ENCODE measurements at places on chromosomes 7 and 10.

- DNase-seq, result no peak
Measured at GRCh38 chr10:86389441-86390193, 23.0 kb upstream of the GRID1 start.

- no peak for DNase-seq
Measured at GRCh38 chr10:71393841-71394475, 2.8 kb upstream of the CDH23 start.

GRCh38 chr10:25294032-25294926, 119.5 kb downstream of the GPR158 start:
- DNase-seq, result no peak

- DNase-seq, result no peak
Measured at GRCh38 chr7:98229991-98230745, 18.9 kb downstream of the BHLHA15 start.

- no peak for DNase-seq
Measured at GRCh38 chr10:70319824-70320223, 36.0 kb upstream of the NPFFR1 start.

DNA sequence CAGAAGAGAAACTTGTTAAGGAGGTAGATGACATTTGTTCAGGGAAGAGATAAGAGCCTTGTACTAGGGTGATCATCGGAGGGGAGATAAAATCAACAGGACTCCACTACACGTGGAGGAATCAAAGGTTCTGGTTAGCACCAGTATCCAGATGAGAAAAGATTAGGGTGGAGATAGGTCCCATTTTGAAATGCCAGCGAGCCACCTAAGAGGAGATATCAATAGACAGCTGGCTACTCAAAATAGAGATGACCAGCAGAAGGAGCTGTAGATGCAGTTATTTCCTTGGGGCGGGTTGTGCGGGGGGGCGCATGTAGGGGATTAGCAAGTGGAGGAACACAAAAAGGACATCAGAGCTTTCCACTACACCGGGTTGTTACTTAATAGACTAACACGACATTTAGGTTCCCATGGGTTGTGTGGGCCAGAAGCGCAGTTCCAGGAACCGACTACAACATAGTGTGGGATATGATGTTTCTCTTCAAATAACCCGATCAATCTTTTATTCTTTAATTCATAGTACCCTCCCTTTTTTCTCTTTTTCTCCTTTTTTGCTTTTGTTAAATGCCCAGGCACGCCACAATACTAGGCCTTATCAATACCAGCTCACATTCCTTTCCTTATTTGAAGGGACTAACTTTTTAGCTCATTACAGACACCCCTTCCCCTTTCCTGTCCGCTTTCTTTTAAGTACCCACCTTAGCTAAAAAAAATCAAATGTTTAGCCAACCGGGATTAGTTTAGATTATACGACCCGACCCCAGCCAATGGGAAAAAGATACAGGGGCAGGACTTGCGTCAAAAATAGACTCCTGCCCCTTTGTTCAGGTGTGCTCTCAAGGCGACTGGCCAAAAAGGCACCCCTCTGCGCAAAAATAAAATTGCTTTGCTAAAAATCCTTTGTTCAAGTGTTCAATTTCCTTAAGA, 2.0 kb upstream of the KIF11 start:
- DNase-seq, result peak; percentile 21

DNA sequence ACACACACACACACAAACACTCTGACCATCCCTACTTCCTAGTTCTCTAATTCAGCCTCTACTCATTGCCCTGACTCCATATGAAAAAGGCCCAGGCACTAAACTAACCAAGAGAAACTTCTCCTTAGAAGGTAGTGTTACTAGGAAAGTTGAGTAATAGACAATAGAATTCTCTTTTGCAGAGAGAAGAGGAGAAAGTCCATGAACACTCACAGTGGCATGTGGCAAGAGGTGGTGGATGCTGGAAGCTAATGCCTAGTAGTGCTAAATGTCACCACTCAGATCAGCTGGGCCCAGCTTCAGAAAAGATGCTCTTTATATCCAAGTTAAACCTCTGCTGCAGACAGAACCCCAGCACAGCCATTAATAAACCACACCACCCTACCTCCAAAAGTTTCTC, 58.2 kb downstream of the SORBS1 start:
- DNase-seq, result no peak

GRCh38 chr10:132206377-132206745, 19.6 kb downstream of the DPYSL4 start:
- DNase-seq, result no peak

- DNase-seq, result no peak
Measured at GRCh38 chr10:89759531-89759930, 58.1 kb downstream of the KIF20B start.

- peak; percentile 47 for DNase-seq
Measured at GRCh38 chr10:3071405-3072198, 4.3 kb downstream of the PFKP start.

- no peak for DNase-seq
Measured at GRCh38 chr10:13994932-13995331, 335.8 kb downstream of the FRMD4A start.

DNA sequence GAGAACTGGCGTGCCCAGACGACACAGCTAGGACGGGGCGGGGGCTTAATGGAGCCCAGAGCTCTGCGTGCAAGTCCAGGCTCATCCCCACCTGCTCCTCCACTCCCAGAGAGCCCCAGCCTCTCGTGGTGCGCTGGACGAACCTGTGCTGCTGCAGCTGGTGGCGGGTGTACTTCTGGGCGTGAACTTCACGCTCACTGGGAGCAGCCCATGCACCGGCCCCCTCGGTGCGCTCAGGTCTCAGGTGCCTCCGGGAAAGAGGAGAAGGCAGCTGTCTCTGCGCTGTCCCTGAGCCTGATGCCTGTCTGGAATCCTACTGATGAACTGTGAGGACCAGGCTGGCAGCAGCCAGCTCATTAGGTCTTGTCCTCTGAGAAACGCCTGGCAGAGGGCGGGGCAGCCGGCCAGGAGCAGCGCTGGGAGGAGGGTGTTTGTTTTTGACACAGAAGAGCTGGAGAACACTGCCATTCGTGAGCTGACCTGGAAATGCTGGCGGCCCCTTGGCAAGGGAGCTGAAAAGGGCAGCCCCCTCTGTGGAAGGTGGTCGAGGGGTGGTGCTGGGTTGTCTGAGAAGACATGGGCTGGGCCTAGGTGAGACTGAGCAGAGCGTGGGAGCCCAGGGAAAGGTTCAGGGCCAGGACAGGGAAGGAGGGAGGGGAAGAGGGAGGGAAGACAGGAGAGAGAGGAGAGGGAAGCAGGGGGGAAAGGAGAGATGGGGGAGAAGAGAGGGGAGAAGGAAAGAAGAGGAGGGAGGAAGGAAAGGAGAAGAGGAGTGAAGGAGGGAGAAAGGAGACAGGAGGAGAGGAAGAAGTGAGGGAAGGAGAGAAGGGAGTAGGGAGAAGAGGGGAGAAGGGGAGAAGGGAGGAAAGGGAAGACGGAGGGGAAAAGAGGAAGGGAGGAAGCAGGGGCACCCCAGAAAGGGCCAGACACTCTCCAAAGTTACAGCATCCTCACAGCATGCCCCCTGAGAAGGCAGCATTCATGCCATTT, 53.5 kb upstream of the TNS3 start:
- DNase-seq, result no peak

DNA sequence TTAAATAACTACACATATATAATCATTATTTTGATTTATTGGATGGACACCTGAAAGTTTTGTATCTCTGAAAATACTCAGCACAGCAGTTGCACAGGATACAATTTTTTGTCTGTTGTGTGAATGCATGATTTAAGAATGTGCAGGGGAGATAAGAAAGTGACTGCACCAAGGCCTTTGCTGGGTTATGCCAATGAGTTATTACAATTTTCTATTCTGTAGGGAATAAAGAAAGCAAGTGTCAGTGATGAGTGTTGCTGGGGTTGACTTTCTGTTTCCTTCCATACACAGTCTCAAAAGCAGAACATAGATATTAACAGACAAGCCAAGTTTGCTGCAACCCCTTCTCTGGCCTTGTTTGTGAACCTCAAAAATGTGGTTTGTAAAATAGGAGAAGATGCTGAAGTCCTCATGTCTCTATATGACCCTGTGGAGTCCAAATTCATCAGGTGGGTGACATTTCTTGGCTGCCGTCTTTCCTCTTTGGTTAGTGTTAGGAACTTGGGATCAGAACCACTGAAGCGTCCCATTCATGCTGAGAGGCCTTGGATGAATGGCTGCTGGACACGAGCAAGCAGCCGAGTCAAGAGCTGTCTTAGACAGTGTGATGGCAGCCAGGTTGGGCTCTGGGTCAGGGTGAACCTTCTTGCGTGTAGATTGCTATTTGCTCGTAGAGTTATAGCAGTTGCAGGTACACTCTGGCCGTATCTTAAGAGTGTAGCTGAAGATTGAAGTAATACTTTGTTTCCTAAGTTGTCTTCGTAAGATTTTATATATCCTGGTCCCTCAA, 92.8 kb downstream of the DOCK1 start:
- no peak for DNase-seq

- no peak for DNase-seq
Measured at GRCh38 chr7:96723622-96724021, 14.0 kb upstream of the SEM1 start.

DNA sequence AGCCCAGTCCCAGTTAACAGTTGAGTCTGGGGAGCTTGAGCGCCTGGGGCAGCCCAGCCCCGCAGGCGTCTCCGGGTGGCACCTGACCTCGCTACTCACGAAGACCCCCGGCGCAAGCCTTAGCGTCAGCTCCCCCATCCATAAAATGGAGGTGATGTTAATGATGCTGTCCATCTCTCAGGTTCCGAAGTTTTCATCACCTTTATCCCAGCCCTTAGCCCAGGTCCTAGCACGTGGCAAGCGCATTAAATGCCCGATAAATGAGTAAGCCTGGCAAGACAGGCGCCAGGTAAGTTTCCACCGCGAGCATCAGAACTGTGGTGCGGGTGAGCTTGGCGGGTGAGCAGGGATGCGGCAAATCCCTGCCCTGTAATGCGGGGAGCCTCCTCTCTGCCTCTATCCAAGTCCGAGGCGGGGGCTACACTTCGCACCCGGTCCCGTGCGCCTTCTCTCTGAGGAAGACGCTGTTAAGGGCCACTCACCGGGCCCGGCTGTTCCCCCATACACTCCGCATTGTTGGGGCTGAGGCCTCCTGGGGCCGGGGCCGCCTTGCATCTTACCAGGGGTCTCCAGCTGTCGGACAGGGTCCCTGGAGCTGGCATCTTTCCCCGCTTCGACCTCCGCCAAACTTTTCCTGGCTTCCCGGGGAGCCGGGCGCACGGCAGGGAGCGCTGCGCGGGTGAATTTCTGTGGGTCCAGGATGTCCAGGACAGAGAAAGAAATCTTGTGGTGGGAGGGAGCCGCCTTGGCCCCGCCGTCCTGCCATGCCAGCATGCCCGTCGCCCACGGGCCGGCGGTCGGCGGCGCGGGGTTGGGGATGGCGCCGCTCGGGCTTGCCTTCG, 444 bp downstream of the NKX1-2 start:
- DNase-seq, result no peak

- DNase-seq, result no peak
Measured at GRCh38 chr7:77454802-77455201, 38.7 kb upstream of the GSAP start.

- DNase-seq, result no peak
Measured at GRCh38 chr10:109866168-109866994, 56.9 kb downstream of the XPNPEP1 start.

- DNase-seq, result no peak
Measured at GRCh38 chr7:90701771-90702170, 105.7 kb downstream of the CDK14 start.

- no peak for DNase-seq
Measured at GRCh38 chr10:46523119-46523961, 33.1 kb downstream of the GPRIN2 start.

GRCh38 chr7:56092789-56093531, at the start of gene PHKG1:
Gene PHKG1, minus strand, starts transcription at chr7:56092952. Its CDS starts 4,011 bp downstream, at chr7:56088941.
- DNase-seq, result no peak

- DNase-seq, result peak; percentile 75
Measured at GRCh38 chr7:151484971-151485707, 34.6 kb downstream of the RHEB start.

DNA sequence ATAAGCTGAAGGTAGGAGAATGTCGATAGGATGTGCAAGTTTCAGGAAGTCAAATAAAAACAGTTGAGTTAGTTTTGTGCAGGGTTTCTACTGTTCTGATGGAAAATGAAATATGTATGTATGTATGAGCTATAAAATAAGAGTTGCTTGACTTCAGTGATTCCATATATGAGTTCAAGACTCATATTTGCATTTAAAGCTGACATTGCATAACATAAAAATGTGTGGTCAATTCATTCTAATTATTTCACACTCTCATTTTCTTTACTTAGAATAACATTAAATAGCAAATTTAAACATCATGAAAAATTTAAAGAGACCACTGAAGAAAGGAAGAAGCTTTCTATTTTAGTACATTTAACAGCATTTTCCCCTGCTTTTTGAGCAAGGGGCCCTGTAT, 37.8 kb downstream of the IFIT5 start:
- no peak for DNase-seq

- DNase-seq, result no peak
Measured at GRCh38 chr7:107865956-107866775, 24.8 kb upstream of the DLD start.

- peak; percentile 25 for DNase-seq
Measured at GRCh38 chr7:100371561-100372171, 1.6 kb upstream of the PILRA start.

DNA sequence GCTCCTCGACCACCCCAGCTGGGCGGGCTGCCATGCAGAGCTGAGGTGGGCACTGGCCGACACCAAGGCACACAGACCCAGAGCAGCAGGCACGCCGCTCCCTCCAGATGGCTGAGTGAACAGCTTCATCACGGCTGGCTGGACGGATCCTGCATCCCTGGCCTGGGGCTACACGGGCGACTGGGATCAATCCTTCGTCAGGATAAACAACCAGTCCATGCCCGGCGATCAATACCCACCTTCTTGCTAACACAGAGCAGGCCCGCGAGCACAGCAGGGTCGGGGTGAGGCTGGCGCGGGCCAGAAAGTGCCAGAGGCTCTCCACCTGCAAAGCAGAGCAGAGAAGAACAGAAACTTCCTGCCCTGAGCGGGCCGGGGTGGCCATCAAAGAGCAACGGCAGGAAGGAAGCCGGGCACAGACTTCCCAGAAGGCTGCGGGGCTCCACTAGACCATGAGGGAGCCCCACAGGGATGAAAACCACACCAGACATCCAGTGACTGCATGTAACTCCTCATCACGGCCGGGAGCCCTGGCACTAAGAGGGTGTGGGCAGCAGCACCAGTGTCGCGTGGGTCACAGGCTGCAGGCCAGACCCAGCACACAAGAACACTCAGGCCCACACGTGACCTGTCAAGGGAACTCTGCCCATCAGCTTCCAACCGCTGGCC, 166.4 kb downstream of the MAD1L1 start:
- DNase-seq, result no peak

DNA sequence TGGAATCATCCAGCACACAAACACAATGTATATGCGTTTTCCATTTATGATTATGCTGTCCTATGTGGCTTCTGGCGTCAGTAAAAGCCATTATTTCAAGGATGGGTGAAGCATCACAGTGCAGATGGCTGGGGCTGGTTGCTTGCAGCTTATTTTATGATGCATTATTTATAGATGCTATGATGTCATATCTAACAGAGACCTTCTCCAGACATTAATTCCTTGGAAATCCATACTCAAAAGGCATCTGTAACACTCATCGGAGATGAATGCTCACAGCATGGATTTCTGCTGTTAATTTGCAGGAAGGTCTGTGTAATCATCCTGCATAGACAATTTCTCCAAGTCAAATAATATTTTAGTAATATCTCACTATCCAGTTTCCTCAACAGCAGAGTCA, 7.2 kb downstream of the RGS10 start:
- no peak for DNase-seq
